ENCODE measurements at places on chromosomes 6 and 20.

- DNase-seq, result no peak
Observed at GRCh38 chr20:49210101-49210756, 9.0 kb upstream of the DDX27 start.

DNA sequence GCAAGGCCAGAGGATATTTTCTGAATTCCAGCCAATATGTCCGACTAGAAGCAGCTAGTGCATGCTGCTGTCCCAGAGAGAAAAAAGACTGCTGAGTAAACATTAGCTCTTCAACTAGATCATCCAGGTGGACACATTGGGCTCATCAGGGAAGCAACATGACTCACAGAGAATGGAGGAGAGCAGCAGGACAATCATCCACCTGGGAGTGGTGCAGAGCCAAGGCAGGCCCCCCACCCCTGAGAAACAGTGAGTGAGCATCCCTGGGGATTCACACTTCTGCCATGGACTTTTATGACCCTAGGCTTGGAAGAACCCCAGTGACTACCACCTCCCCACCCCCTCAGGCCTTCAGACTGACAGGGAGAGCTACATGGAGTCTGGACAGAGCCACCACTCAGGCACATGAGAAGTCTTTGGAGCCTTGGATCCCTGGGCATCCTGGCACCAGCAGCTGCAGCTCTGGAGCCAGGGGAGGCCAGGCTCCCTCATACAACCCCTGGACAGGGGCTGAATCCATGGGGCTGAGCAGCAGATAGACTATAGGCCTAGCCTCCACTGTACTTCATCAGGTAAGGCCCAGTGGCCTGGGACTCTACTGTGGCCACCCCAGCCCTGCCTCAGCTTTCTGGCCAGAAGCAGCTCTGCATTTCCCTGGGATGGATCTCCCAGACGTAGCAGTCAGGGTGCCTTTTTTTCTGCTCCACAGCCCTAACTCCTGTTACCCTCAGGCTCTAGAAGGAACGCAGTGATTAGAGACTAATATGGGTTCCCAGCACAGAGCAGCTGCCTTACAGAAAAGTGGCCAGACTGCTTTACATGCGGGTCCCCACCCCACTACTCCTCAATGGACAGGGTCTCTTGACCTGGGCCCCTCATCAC lies 82.9 kb upstream of the RNF217 start:
- no peak for DNase-seq

GRCh38 chr6:16060039-16060438 lies 68.8 kb upstream of the MYLIP start:
- DNase-seq, result no peak

DNA sequence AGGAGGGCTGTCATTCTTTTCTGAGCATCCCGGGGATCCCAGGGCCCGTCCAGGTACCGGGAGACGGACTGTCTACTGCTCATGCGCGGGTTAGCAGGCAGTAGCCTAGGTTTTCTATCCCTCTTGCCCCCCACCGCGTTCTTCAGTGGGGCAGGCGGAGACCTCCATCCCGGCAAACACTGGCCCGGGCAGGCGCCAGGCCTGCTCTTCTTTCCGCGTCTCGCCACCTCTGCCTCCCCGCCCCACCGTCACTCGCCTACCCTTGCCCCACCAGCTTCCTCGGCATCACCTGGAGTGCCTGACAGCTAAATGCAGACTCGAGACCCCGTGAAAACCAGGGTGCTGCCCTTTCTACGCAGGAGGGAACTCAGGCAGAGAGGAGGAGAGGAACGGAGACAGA lies 1937.7 kb upstream of the DEFB115 start:
- no peak for DNase-seq

- no peak for DNase-seq
Observed at GRCh38 chr6:33978412-33979150, 167.3 kb downstream of the GRM4 start.

DNA sequence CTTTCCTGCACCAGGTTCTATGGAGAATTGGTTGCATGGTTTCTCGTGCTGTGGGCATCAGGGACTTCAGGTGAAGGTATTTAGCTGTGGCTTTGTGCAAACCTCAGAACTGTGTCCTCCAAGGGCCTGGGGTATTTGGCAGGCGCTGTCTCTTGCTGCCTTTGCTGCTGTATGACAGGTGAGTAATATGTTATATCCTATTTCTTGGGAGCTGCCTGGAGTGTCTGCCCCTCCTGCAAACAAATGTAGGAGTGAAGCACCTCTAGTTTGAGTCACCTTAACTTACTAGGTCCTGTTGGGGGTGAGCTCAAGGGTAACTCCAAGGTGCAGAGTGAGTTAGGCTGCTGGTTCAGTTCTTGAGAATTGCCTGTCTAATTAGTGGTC lies 177.7 kb upstream of the RNF24 start:
- no peak for DNase-seq

DNA sequence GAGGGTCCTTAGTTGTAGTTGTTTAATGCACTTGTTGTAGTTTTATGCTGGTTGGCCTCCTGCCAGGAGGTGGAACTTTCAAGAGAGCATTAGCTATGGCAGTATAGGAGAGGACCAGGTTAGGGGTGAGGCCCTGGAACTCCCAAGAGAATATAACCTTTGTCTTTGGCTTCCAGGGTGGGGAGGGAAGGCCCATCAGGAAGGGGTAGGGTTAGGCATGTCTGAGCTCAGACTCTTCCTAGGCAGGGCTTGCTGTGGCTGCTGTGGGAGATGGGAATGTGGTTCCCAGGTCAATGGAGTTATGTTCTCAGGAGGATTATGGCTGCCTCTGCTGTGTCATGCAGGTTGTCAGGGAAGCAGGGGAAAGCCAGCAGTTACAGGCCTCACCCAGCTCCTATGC lies 20.0 kb upstream of the GABRR1 start:
- DNase-seq, result no peak

DNA sequence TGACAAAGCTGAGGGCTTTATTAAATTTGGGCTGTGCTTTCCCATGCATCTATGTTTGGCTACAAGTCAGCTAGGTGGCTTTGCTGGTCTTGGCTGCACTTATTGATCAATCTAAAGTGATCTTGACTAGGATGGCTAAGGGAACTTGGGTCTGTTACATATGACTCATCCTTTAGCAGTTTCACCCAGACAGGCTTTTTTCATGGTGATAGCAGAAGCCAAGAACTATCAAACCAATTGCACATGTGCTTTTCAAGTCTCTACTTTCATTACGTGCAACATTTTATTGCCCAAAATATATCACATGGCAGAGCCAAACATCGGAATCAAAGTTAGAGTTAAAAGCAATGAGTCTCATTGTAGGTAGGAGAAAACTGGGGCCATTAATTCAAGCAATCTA lies 626.3 kb downstream of the TENT5A start:
- DNase-seq, result no peak

DNA sequence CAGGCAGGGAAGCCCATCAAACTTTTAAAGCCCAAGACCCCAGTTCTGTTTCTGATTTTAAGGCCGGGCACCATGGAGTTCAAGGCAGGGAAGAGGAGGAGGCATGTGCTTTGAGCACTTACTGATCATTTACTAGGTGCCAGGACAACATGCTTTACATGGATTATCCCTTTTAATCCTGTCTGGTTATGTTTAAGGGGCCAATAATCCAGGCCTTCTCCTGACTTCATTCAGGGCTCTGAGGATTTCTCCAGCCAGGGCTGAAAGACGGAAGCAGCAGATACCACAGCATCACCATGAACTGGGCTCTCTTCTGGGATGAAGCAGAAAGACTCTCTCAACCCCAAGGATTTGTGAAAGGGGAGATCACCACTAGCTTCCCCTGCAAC lies 4.1 kb downstream of the CCND3 start:
- DNase-seq, result no peak

DNA sequence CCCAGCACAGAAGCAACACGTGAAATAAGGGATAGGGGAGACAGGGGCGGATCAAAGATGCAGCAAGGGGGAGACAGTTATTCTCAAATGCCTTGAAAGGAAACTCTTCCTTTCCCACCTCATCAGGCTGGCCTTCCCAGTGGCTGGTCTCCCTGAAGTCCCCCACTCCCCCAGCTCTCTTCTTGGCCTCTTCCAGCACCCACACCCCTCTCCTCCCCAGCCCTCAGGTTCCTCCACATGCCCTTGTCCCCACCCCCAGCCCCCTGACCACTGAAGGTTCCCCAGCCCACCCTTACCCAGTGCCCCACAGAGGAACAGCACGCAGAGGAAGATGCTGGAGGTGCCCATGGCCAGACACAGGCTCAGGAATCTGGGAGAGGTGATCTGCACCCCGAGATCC lies 1.7 kb upstream of the LY6G6D start:
- no peak for DNase-seq

GRCh38 chr20:1566701-1567100 lies 9.2 kb upstream of the SIRPD start:
- no peak for DNase-seq

GRCh38 chr6:94349227-94349626 lies 929.9 kb upstream of the EPHA7 start:
- DNase-seq, result no peak

GRCh38 chr6:81138236-81138635 lies 614.2 kb downstream of the TENT5A start:
- DNase-seq, result no peak

DNA sequence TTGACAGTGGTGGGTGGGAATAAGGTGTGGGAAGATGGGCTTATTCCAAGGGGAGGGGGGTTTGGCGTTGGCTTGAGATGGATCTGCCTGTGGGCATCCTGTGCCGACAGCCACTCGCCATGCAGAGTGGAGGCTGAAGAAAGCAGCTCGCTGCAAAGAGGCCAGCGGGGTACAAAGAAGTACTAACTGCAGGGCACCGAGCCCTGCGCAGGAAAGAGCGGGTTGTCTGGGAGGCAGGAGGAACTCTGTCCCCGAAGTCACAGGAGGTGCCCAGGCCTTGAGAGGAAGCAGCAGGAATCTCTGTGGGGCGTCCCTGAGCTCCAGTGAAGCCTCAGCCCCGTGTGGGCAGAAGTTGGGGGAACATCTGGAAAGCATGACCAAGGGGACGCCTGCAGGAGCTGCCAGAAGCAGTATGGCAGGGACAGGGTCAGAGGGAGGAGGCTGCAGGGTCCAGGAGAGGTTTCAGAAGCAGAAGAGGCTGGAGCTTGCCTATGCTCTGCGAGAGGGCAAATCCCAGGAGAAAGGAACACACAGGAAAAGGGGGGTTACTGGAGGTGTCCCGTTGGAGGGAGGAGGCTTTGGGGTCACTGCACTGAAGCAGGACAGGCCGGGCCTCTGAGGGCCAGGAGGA lies 77.2 kb downstream of the THBS2 start:
- no peak for DNase-seq

DNA sequence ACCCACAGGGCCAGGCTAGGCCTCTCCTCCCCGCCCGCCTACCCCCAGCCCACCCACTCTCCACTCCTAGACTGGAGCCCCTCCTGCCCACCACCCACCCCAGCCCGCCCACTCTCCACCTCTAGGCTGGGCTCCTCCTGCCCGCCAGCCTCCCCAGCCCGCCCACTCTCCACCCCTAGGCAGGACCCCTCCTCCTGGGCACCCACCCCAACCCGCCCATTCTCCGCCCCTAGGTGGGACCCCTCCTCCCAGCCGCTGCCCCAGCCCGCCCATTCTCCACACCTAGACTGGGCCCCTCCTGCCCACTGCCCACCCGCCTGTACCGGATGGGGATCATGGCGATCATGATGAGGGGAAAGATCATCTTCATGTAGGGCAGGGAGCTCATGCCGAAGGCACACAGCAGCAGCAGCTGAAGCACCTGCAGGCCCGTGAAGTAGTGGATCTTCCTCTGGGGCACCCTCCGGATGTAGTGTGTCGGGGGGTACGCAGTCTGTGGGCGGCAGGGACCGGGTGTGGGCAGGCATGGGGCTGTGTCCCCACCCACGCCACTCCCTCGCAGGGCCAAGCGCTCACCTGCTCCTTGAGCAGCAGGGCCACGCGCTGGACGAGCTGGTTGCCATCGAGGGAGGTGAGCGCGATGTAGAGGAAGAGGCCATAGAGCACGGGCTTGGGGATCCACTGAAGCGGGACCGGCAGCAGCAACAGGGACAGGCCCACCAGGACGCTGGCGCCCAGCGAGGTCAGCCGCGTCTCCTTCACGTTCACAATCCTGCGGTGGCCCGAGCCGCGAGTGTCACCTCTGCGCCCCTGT lies 10.8 kb downstream of the SLC4A11 start:
- no peak for DNase-seq

DNA sequence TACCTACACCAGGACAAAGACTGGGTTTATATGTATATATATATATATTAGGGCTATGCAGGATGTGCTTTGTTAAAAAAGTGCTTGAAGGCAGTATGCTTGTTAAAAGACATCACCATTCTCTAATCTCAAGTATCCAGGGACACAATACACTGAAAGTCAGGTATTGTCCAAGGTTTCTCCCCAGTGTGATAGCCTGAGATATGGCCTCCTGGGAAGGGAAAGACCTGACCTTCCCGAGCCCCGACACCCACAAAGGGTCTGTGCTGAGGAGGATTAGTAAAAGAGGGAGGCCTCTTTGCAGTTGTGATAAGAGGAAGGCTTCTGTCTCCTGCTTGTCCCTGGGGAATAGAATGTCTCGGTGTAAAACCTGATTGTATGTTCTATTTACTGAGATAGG lies 156.9 kb downstream of the GPX5 start:
- no peak for DNase-seq

DNA sequence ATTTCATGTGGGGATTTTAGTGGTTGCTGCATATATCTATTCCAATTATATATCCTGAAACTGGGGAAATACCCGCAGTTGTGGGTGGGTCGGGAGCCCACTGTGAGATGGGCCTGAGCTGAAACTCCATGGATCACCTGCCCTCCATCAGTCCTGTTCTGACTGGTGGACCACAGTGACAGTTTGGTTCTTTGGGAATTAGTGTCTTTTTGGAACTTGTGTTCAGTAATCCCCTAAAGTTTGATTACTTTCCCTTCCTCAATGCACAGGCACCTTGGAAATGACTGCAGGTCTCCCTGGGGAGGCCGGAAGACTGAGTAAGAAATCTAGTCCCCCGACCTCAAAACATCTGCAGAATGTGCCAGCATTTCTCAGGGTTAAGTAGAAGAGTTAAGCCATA lies 11.3 kb downstream of the STK35 start:
- DNase-seq, result no peak

- DNase-seq, result no peak
Observed at GRCh38 chr20:19583532-19584175, 174.4 kb upstream of the RIN2 start.

All from activated effector memory CD4-positive, alpha-beta T cell treated with Interleukin-2 at 50 U/mL for 16 hours (primary cell).